Thyroid gland (tissue), 4 donors: ENCODE measurements at places on chromosomes 2 and 18. TPM values are rescaled to one million over a fixed set of nuclear protein-coding genes. Genes with fewer than 3 reads are reported as not detected.
A peak's percentile ranks its signal among the peaks of the same experiment; 100 is the strongest.

The CRACDL gene
- total RNA-seq, result 5.2 TPM

The PPP1R1C gene
- total RNA-seq, result not detected

DNA sequence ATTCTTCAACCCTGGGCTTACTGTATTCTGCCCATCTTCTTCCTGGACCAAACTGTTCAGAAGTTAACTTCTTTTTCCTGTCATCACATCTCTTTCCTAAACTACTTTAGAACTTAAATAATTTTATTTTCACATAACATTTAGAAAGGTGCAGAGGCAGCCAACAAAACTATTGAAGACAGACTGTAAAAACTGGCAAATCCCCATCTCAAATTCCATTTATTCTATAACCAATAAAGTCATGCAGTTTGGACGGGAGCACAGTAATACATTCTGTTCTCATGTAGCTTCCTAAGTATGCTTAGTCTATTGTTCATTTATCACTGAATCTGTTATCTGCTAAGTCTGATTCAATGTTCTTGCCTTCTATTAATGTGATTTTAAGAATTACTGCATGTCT is 99.1 kb downstream of the SMAD2 start:
- no peak for DNase-seq
- H3K4me1 ChIP-seq, result peaks cover 12% of the 10 kb centered on the region
- no peak overlapping the region for H3K27ac ChIP-seq
- H3K4me3 ChIP-seq, result no peak overlapping the region
- H3K27me3 ChIP-seq, result no peaks in the 10 kb centered on the region

DNA sequence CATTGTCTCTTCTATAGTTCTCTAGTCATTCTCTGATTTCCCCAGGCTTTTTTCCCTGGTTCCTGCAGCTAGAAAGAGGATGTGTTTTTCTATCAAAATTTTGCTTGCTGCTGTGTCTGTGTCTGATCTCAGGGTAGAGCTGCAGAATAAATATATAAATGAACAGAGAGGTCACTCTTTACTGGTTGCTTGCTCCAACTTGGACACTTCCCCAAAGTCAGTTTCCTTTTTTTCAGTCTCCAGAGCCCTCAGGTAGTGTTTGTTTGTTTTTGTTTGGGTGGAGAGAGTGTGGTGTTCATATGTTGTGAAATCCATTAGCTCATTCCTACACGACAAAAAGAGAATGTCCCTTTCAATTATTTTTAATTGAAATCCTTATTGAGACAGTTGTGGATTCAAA is 85.8 kb downstream of the CERS6 start:
- H3K27me3 ChIP-seq, result no peaks in the 10 kb centered on the region
- H3K4me1 ChIP-seq, result peaks cover 5% of the 10 kb centered on the region
- no peak overlapping the region for H3K4me3 ChIP-seq
- no peak overlapping the region for H3K27ac ChIP-seq
- no peaks in the 10 kb centered on the region for H3K36me3 ChIP-seq

DNA sequence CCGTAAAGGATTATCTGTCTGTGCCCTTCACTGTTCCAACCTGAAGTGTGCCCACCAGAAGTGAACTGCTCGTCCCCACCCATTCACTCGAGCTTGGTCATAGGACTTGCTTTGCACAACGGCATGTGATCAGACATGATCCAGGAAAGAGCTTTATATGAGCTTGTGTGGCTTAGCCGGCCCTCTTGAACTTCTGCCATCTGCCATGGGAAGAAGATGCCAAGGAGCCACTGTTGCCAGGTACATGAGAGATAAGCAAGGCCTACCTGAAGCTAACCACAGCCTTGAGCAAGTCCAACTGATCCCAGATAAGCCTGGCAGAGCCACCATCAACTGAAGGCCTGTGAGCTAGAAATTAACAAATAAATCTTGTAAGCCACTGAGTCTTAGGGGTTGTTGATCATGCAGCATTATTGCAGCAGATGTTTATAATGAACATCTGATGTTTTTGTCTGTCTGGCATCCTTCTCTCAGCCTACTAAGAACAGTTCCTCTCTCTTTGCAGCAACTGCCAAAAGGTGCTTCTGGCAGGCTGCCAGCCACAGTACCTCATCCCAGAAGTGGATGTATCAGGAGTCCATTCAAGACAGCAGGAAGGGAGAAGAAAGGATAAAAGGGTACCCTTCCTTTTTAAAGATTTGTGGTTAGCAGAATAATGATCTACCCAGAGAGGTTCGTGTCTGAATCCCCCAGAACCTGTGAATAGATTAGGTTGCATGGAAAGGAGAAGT is 16.8 kb downstream of the DBI start:
- no peak overlapping the region for H3K27ac ChIP-seq
- H3K4me1 ChIP-seq, result peaks cover 8% of the 10 kb centered on the region
- H3K4me3 ChIP-seq, result no peak overlapping the region
- DNase-seq, result peak; percentile 83
- H3K36me3 ChIP-seq, result no peaks in the 10 kb centered on the region

GRCh38 chr18:48138660-48139430 is 208.4 kb upstream of the SMAD2 start:
- no peaks in the 10 kb centered on the region for H3K27me3 ChIP-seq
- H3K36me3 ChIP-seq, result no peaks in the 10 kb centered on the region
- DNase-seq, result peak; percentile 84
- peak overlapping the region; percentile 76 for H3K27ac ChIP-seq

DNA sequence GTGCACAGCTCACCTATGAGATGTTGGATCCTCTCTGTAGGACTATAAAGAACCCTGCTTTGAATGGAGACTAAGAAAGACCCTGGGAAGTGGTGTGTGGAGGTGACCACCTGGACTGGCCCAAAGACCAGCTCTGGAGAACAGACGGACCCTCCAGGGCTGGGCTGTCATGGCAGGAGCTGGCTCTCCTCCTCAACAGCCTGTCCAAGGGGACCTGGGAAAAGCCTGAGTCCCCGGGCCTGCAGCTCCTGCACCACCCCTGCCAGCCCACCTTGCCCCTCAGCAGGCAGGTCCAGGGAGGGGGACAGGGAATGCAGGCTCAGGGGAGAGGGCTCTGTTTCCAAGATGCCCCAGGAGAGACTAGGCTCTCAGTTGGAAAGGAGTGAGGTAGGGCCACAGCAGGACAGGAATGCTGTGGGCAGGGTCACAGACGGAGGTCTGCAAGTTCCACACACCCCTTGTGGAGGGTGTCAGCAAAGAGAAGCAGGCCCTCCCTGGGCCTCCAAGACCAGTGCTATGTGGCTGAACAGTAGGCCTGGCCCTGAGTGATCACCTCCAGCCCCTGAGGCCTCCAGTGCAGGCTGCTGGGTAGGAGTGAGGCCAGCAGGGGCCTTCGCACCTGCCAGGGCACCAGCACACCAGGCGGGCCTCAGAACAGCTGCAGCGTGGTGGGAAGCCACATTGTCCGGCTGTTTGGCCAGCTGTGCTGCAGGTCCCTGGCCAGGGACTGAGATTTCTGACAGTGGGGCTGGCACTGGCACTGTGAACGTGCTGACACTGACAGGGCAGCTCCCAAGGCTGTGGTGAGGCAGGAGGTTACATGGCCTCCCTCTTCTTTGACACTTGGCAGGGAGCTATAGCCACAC is 86.4 kb upstream of the OTOS start:
- no peak overlapping the region for H3K27ac ChIP-seq
- H3K4me1 ChIP-seq, result no peaks in the 10 kb centered on the region
- no peak overlapping the region for H3K4me3 ChIP-seq
- H3K36me3 ChIP-seq, result no peaks in the 10 kb centered on the region
- H3K27me3 ChIP-seq, result no peaks in the 10 kb centered on the region

GRCh38 chr2:73963385-73964120 is 21.2 kb upstream of the TET3 start:
- H3K36me3 ChIP-seq, result peaks cover 13% of the 10 kb centered on the region
- no peak for DNase-seq
- no peak overlapping the region for H3K27ac ChIP-seq

DNA sequence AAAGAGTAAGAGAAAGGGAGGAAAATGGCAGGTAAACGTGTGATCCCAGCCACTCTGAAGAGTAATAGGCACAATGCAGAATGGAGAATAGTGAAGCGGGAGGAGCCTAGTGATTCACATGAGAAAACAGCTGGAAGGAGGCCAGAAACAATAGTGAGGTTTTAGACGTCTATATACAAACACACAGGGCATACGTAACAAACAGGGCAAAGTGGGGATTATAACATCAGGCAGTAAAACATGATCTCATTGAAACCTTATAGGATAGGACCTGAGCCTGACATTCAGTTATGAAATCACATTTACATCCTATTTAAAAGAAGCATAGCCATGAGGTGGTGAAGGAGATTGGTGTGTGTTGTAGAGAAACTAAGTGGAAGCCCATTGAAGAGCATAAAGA is 33.0 kb upstream of the GATA6 start:
- no peak overlapping the region for H3K27ac ChIP-seq
- DNase-seq, result no peak
- no peaks in the 10 kb centered on the region for H3K27me3 ChIP-seq
- no peaks in the 10 kb centered on the region for H3K36me3 ChIP-seq
- H3K4me3 ChIP-seq, result no peak overlapping the region
- H3K4me1 ChIP-seq, result no peaks in the 10 kb centered on the region

GRCh38 chr2:238027591-238028415 is 33.0 kb upstream of the SCLY start:
- peak overlapping the region; percentile 85 for H3K27ac ChIP-seq
- H3K4me3 ChIP-seq, result no peak overlapping the region
- H3K27me3 ChIP-seq, result no peaks in the 10 kb centered on the region
- H3K4me1 ChIP-seq, result peaks cover 29% of the 10 kb centered on the region
- peaks cover 14% of the 10 kb centered on the region for H3K36me3 ChIP-seq

DNA sequence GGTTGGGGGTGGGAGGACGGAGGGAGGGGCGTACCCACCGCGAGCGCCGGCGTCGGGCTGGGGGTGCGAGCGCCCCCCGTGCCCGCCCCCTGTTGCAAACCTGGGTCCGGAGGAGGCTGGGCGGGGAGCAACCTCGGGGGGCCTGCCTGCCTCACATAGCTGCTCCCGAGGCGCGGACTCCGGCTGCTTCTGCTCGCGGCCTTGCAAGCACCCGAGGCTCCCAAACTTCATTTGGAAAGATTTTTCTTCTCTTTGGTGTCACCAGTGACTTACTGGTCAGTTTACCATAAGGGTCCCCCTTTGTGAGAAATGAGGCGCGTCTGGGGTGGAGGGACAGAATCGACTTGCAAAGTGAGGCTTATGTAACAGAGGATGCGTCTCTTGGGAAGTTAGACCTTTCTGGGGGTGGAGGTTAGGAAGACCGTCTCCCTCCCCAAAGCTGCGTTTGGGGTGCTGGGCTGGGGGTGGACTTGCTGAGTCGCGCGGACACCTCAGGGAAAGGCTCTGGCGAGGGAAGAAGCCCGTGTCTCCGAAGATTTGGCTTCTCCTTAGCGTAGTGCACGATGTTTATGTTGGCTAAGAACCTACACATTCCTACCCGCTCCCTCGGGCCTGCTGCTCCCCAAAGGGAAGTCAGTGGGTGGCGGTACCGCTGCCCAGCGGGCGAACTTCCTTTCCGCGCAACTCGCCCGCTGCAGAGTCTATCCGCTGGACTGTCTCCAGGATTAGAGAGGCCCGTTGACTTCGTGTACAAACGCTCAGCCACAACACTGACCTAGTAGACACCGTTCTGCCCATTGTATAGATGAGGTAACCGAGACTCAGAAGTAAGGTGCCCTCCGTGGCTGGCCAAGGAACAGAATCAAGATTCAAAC is 559 bp downstream of the TMEM37 start:
- peaks cover 68% of the 10 kb centered on the region for H3K4me1 ChIP-seq
- peak; percentile 66 for DNase-seq
- peak overlapping the region; percentile 64 for H3K4me3 ChIP-seq
- no peaks in the 10 kb centered on the region for H3K27me3 ChIP-seq
- no peaks in the 10 kb centered on the region for H3K36me3 ChIP-seq

DNA sequence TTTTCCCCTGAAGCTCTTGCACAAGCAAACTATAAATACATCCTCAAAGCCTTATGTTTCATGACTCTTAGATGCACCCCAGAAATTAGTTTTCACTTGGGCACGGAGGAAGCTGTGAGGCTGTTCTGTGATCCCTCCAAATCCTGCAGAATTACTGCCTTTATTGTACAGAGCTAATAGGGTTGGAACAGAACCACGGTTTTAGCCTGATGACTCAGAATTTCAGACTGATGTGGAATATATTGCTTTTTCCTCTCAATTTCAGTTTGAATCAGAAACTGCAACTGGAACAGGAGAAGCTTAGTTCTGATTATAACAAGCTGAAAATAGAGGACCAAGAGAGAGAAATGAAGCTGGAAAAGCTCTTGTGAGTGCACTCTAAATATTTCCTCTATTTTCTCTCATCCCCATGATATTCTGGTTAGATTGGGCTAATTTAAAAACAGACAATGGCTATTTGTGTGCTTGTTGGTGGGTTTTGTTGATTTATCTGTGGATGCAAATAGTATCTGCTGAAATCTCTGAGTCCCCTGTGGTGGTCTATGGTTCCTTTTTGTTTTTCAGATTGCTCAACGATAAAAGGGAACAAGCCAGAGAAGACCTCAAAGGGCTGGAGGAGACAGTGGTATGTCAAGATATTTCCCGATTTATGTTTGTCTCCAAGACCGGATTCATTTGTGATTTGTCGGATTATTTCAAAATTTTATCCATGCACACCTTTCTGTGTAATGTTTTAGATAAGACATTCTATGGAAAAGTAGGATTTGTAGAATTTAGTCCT is 38.2 kb upstream of the LYPD6B start:
- DNase-seq, result no peak
- H3K4me1 ChIP-seq, result no peaks in the 10 kb centered on the region
- no peak overlapping the region for H3K27ac ChIP-seq
- no peaks in the 10 kb centered on the region for H3K36me3 ChIP-seq
- H3K27me3 ChIP-seq, result no peaks in the 10 kb centered on the region

DNA sequence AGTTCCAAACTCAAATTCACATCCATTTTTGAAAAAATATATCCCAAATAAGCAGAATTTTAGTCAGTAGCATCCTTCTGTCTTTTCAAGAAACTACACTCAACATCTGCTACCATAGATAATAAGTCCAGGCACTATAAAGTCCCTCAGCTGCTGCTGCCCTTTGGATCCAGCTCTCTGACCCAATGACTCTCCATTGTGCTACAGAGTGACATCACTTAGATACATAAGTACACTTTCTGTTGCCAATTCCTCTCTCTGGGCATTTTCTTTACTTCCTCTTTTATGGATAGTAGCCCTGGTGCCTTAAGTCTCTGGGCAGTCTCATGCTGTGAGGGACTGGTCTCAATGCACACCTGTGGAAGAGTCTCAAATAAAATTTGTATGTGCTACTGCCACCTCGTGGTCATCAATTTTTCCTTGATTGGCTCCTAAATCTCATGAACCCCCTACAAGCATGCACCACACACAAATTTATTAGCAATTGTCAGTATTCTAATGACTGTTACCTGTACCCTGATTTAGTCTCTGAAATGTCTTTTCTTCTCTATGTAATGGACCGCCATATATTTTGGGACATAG is 219.2 kb downstream of the LRP1B start:
- no peak overlapping the region for H3K4me3 ChIP-seq
- H3K4me1 ChIP-seq, result no peaks in the 10 kb centered on the region
- H3K27ac ChIP-seq, result no peak overlapping the region
- no peaks in the 10 kb centered on the region for H3K27me3 ChIP-seq
